Stimulated activated effector memory CD8-positive, alpha-beta T cell treated with anti-CD3 and anti-CD28 coated beads, Interleukin-12 subunit alpha, Interleukin-12 subunit beta, amount 100 ng/mL, for 72 hours (primary cell): ENCODE measurements at places on chromosomes 3 and 15.

DNA sequence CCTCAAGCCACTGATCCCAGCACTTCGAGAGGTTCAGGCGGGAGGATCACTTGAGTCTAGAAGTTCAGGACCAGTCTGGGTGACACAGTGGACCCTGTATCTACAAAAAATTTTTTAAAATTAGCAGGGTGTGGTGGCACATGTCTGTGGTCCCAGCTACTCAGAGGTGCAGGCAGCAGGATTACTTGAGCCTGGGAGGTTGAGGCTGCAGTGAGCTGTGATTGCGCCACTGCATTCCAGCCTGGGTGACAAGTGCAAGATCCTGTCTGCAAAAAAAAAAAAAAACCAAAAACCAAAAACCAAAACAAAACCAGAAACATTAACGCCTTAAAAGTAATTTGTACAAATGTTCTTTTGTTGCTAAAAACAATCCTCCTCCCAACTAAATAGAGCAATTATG, 27.9 kb upstream of the SLC12A8 start:
- DNase-seq = no peak

GRCh38 chr3:150238048-150238802, 169.9 kb upstream of the TSC22D2 start:
- no peak for DNase-seq

DNA sequence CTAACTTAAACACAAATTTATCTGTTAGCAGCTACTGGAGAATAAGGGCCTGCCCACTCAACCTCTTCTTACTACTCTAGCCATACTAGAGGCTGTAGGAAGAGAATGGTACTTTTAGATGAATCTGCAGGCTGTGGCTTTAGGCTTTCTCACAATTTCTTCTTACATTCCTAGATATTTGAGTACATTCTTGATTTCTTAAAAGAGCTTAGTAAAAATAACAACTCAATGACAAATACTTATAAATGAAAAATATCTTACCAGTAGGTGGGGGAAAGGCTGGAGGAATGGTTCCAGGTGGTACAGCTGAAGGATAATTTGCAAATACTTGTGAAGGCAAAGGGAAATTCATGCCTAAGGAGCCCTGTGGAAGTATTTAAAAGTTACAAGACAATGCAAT, 92.9 kb upstream of the GK5 start:
- no peak for DNase-seq

DNA sequence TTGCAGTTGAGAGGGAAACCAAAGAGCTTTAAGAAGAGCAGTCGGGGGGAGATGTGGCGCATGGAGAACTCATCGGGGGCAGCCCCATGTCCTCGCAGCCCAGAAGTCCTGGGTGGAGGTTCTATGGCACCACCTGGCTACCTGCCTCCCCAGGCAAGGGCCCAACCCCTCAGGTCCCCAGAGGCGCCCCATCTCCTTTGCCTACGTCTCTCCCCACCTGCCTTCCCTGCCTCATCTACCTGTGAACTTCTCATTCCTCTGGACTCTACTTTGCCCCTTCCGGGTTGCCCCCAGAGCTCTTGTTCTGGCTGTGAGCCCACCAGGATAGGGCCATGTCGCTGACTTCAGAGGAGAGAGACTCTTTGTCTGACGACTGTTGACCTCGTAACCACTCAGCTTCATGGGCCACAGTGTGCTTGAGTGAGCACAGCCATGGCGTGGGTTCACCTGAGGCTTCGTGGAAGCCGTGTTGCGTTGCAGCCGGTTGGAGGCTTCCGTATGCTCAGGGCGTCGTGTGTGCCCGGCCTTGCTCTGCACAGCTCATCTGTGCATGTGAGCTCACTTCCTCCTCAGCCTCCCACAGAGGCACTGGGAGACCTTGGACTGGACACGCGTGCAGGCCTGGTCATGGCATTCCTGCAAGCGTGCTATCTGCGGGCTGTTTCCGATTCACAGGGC, 13.4 kb downstream of the APBA2 start:
- no peak for DNase-seq

GRCh38 chr3:55884491-55885285, 397.6 kb upstream of the WNT5A start:
- no peak for DNase-seq
